Natural killer cell treated with Interleukin-12 subunit alpha and Interleukin-12 subunit beta and Interleukin-15 and Interleukin-18, amount 100 ng/mL, for 72 hours (primary cell): ENCODE measurements at places on chromosomes 7 and 10. TPM values are rescaled to one million over a fixed set of nuclear protein-coding genes. Genes with fewer than 3 reads are reported as not detected.

Gene POLR2J
- 57.6 TPM for total RNA-seq

Gene DHX32
- total RNA-seq, result 28.8 TPM

Gene MKX
- total RNA-seq, result 0.86 TPM

DNA sequence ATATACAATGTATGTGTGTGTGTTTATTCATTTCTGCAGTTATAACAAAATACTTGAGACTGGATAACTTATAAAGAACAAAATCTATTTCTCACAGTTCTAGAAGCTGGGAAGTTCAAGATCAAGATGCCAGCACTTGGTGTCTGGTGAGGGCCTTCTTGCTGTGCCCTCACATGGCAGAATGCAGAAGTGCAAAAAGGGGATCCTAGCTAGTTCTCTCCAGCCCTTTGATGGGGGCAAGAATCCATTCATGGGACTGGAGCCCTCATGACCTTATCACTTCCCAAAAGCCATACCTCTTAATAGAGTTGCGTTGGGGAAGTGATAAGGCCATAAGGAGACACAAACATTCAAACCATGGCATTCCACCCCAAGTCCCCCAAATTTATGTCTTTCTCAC, 8.4 kb downstream of the GRB10 start:
- peaks cover 13% of the 10 kb centered on the region for H3K27me3 ChIP-seq
- no peaks in the 10 kb centered on the region for H3K4me1 ChIP-seq
- no peak overlapping the region for H3K27ac ChIP-seq
- DNase-seq, result no peak
- H3K4me3 ChIP-seq, result no peak overlapping the region

Gene SHTN1
- not detected for total RNA-seq

Gene MRC1
- not detected for total RNA-seq

- H3K4me1 ChIP-seq, result no peaks in the 10 kb centered on the region
- no peak overlapping the region for H3K4me3 ChIP-seq
- peaks cover 4% of the 10 kb centered on the region for H3K36me3 ChIP-seq
- no peak for DNase-seq
- H3K27ac ChIP-seq, result no peak overlapping the region
These were observed 3.6 kb upstream of the CCDC201 start for GRCh38 chr7:45876519-45876918.

- peaks cover 13% of the 10 kb centered on the region for H3K27me3 ChIP-seq
- no peak for DNase-seq
- H3K27ac ChIP-seq, result no peak overlapping the region
- no peaks in the 10 kb centered on the region for H3K4me1 ChIP-seq
These were observed 131.4 kb upstream of the BTBD16 start for GRCh38 chr10:122139627-122140170.

DNA sequence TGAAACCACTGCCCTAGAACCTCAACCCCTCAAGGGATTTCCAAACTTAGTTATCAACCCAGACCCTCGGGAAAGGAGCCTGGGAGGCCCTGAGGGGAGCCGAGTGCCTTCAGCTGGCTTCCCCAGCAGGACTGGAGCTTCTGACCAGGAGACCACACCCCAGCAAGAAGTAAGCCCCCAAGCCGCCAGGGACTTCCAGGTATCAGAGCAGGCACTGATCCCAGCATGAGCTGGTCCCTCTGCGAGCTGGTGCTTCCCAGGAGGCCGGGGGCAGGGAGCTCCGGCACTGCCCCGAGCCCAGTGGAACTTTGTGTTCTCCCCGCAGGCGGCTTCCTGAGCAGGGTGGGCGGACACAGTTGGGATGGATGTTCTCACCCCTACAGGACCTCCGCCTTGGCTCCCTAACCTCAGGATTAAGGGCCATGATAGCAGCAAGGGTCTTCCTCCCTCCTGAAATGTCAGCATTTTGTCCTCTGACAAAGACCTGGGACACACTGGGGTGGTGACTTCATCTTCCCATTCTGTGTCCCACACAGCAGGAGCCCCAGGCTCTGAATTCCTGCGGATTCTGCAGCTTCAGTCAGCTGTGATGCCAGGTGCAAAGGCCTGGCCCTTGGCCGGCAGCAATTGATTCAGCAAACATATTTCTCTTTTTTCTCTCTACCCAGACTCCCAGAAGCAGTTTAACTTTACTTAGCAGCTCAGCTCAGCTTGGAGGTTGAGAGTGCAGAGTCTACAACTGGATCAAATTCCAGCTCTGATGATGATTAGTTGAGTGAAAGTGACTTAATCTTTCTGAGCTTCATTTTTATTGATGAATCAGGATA, 11.6 kb downstream of the ATP6V0E2 start:
- H3K4me1 ChIP-seq, result peaks cover 7% of the 10 kb centered on the region
- no peak overlapping the region for H3K4me3 ChIP-seq
- no peak overlapping the region for H3K27ac ChIP-seq
- H3K27me3 ChIP-seq, result no peaks in the 10 kb centered on the region

GRCh38 chr7:79820387-79820786, 314.2 kb upstream of the GNAI1 start:
- no peak overlapping the region for H3K4me3 ChIP-seq
- no peak for DNase-seq
- no peak overlapping the region for H3K27ac ChIP-seq
- H3K4me1 ChIP-seq, result no peaks in the 10 kb centered on the region
- H3K36me3 ChIP-seq, result peaks cover 6% of the 10 kb centered on the region

Gene AMPH
- total RNA-seq, result not detected

DNA sequence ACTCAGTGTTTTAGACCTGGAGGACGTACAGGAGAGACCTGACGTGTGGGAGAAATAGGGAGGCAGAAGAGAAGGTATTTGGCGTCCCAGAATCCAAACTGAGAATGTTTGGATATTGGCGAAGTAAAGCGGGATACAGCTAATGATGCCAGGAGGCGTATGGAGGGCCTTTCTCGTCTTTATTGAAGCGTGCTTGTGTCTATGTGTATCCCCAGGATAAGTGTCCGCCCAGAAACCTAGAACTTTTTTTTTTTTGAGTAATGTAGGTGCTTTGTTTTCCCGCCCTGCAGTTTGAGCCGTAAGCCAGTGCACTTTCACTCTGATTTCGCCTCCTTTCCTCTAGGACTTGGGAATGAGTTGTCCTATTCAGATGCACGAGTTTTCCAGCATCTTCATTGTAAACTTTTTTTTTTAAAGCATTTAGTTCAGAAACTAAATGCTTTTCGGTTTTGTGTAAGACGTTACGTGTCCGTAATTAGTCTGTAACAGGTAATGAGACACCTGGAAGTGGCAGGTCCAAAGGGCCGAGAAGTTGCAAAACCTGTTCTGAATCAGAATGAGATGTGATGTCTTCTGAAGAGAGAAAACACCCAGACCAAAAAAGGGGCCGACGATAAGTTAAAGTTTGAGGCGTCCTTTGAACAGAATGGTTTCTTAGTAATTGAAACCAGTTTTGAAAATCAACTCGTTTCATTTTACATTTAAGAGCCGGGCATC, 746 bp downstream of the ARL5B start:
- no peak for DNase-seq
- H3K36me3 ChIP-seq, result peaks cover 5% of the 10 kb centered on the region
- H3K27me3 ChIP-seq, result no peaks in the 10 kb centered on the region
- H3K27ac ChIP-seq, result peak overlapping the region; percentile 97

DNA sequence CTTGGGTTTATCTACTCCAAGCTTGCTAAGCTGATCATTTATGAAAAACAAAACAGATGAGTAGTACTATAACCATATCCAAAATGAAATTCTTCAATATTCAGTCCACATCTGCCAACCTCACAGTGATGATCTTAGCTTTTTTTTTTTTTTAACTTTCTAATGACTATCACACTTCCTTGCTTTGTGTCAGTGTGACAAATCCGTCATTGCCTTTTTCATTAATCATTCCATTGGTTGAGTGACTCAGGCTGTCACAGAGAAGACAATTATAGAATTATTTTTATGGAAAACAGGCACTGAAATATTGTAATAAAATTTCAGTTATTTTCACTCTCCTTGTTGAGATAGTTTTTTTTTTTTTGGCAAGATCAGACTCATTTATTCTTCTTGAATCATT, 70.7 kb downstream of the CPVL start:
- H3K4me3 ChIP-seq, result no peak overlapping the region
- no peaks in the 10 kb centered on the region for H3K36me3 ChIP-seq
- H3K27me3 ChIP-seq, result peaks cover 19% of the 10 kb centered on the region
- DNase-seq, result no peak

GRCh38 chr7:100358027-100358856, at the start of gene PILRB:
TSS of gene PILRB (plus strand) at chr7:100358117. CDS start at chr7:100358303, 186 bp downstream.
- DNase-seq, result no peak
- H3K4me1 ChIP-seq, result peaks cover 14% of the 10 kb centered on the region
- peak within 1 kb of the TSS; percentile 26 for H3K27ac ChIP-seq
- H3K4me3 ChIP-seq, result no peak within 1 kb of the TSS
- peaks cover 21% of the 10 kb centered on the region for H3K36me3 ChIP-seq
- H3K27me3 ChIP-seq, result no peaks in the 10 kb centered on the region

- H3K27ac ChIP-seq, result no peak overlapping the region
- no peaks in the 10 kb centered on the region for H3K36me3 ChIP-seq
- no peaks in the 10 kb centered on the region for H3K4me1 ChIP-seq
- DNase-seq, result no peak
- no peak overlapping the region for H3K4me3 ChIP-seq
These were observed 7.5 kb upstream of the SND1 start for GRCh38 chr7:127644484-127644883.
